Progenitor cell of endocrine pancreas (in vitro differentiated cells): ENCODE measurements at places on chromosomes 12 and 14. TPM values are rescaled to one million over a fixed set of nuclear protein-coding genes. Genes with fewer than 3 reads are reported as not detected.

DNA sequence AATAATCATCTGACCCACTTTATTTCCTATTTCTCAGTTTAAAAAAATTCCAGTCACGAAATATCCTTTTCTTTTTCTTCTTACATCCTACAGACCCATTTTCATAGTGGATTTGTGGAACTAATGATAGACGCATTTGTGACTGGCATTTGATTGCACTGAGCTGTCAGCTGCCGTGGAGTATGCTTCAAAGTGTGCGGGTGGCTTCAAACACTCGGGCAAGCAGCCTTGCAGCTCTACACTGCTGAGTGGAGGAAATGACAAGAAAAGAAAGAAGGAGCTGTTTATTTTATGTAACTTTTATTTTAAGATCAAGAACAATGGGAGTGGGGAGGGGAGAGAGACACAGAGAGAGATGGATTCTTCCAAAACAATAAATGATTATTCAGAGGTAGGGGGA is 112.8 kb upstream of the NAP1L1 start:
- peaks cover 2% of the 10 kb centered on the region for H3K4me1 ChIP-seq
- no peaks in the 10 kb centered on the region for H3K27me3 ChIP-seq
- H3K4me3 ChIP-seq, result no peak overlapping the region
- no peaks in the 10 kb centered on the region for H3K36me3 ChIP-seq
- DNase-seq, result no peak

DRAM1 gene
- 3.8 and 6.5 TPM in 2 replicates for total RNA-seq

- peak overlapping the region; percentile 82 for H3K4me3 ChIP-seq
- peaks cover 36% of the 10 kb centered on the region for H3K4me1 ChIP-seq
- H3K27me3 ChIP-seq, result no peaks in the 10 kb centered on the region
- H3K27ac ChIP-seq, result peak overlapping the region; percentile 89
Measured at GRCh38 chr12:92927436-92928281, 1.4 kb downstream of the EEA1 start.

DNA sequence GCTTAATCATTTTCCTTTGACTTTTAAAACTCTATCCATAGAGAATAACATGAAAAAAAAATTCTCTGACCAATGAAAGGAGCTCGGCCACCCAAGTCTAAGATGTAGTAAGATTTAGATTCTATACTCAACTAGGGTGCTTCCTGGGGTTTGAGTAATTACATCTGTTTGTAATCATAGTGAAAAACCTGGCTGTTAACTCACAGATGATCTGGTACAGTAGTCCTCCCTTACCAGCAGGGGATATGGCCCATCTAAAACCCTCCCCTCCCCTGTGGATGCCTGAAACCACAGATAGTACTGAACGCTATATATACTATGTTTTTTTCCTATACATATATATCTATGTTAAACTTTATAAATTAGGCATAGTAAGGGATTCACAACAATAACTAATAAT is 89.2 kb downstream of the DAAM1 start:
- H3K4me1 ChIP-seq, result peaks cover 4% of the 10 kb centered on the region
- H3K4me3 ChIP-seq, result no peak overlapping the region

DNA sequence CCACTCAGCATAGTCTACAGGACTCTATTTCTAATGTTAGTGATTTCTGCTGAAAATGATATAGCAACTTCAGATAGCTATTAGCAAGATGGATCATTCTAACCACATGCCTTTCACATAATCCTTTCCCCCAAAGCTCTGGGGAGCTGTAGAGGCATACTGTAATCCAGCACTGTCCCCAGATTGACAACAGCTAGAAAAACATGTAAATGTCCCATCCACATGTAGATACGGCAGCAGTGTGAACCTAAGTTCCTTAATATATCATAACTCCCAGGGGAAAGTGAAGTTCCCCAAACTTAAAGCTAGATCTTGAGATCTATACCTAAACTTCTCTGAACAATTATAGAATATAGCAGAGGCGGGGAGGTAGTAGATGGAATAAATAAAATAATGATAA is 14.0 kb downstream of the ZNF664 start:
- H3K27ac ChIP-seq, result peak overlapping the region; percentile 67
- peaks cover 54% of the 10 kb centered on the region for H3K4me1 ChIP-seq
- H3K4me3 ChIP-seq, result no peak overlapping the region
- H3K36me3 ChIP-seq, result peaks cover 28% of the 10 kb centered on the region

- no peak for DNase-seq
- no peaks in the 10 kb centered on the region for H3K36me3 ChIP-seq
- H3K4me1 ChIP-seq, result no peaks in the 10 kb centered on the region
- H3K27me3 ChIP-seq, result no peaks in the 10 kb centered on the region
- no peak overlapping the region for H3K4me3 ChIP-seq
- no peak overlapping the region for H3K27ac ChIP-seq
Measured at GRCh38 chr12:79058342-79058741, 193.8 kb downstream of the SYT1 start.

DNA sequence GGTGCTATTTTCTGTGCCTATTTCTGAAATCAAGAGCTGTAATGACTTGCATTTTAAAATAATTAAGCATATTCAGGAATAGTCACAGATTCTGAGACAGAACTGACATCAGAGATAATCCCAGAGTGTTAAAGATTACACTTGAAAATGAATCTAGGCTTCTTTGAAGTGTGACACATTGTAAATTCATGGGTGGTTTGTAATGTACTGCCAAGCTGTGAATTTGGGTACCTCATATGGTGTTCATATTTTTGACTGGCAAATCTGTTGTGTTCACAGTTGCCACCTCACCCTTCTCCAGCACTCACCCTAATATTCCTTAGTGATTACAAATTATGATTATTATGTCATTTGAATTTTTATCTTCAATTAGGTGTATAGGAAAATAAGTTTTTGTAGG is 78.5 kb upstream of the CSRP2 start:
- no peaks in the 10 kb centered on the region for H3K36me3 ChIP-seq
- H3K27me3 ChIP-seq, result no peaks in the 10 kb centered on the region
- no peak overlapping the region for H3K27ac ChIP-seq
